ENCODE measurements at places on chromosomes 4 and X.

DNA sequence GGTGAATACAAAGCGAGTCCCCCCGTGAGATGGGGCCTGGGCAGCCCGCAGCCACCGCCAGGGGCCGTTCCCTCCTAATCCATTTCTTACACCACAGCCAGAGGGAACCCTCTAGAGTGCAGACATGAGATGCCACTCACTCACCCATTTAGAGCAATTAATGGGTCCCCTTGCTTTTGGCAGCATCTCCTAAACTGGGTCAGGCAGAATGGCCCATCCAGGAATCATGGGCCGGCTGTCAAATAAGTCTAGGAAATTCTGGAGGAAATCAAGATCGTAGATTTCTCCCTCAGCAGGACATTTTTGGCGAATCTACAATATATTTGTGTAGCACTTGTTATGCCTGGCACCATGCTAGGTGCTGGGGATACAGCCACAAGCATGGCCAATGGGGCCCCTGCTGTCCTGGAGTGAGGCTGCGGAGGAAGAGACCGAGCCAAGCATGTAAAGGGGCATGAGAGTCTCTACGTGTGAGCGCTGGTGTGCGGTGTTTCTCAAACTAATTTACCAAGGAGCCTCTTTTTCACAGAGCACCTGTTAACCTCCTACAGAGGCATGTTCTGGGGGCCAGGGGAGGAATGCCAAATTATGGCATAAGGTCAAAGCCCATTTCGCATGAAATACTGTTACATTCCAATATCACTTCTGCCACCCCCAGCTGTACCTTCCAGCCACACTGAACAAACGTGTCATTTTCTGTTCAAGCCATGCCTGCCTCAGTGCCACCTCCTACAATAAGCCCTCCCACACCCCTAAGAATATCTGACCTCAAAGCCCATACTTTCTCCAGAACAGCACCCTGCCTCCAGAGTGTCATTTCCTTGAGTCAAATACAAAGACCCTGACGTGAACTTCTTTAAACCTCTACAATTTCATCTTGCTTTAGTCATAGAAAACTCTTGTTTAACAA is 28.1 kb upstream of the JAKMIP1 start:
- DNase-seq = no peak

DNA sequence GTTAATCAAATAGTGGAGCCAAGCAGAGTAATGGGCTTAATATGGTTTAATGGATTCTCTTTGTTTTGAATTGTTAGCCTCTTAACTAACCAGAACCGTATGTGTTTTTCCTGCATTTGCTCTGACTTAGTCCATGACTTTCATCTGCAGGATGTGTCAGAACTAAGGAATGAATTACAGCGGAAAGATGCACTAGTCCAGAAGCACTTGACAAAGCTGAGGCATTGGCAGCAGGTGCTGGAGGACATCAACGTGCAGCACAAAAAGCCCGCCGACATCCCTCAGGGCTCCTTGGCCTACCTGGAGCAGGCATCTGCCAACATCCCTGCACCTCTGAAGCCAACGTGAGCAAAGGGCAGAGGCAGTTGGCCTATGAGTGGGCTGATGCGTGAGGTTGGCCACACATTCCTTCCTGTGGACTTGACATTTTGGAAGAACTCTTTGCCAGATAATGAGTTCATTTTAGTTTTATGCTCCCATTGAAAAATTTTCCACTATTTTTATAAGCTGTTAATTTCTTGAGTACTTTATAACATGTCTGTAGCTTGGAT is 9.1 kb downstream of the MED28 start:
- DNase-seq = no peak

GRCh38 chr4:32569861-32570260 is 1849.7 kb downstream of the PCDH7 start:
- DNase-seq = no peak

- no peak for DNase-seq
Measured at GRCh38 chr4:145618210-145618931, 814 bp upstream of the MMAA start.

DNA sequence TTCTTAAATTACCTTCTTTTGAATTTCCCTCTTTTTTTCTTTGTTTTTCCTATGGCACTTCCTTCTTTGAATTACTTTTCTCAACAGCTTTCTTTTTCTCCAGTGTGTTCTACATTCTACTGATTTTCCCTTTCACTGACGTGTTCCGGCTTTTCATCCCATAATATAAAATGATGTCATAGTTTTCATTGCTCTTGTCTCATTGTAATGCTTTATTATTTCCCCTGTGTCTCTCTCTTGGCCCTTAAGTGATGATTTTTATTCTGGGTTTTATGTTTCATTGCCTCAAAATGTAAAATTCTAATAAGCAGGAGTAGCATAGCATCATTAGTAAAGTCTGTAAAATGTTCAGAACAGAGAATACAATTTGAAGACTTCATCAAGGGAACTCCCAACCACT is 299.3 kb downstream of the KCTD8 start:
- DNase-seq = no peak

DNA sequence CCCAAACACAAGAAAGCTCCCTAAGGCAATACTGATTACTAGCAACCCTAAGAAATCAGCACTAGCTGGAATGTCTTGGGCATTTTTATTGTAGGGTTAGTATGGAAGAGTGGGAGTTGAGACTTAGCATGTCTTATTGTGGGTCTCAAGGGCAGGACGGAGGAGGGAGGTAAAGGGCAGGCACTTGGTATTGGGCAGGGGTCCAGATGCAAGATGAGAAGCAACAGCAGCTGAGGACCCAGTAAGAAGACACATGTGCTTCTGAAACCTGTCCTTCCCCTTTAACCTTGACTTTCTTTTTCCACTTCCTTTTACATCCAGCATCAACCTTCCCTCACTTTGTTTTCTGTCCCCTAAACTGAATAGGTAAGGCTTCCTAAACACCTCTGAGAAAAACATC is 37.4 kb downstream of the LARP7 start:
- no peak for DNase-seq

DNA sequence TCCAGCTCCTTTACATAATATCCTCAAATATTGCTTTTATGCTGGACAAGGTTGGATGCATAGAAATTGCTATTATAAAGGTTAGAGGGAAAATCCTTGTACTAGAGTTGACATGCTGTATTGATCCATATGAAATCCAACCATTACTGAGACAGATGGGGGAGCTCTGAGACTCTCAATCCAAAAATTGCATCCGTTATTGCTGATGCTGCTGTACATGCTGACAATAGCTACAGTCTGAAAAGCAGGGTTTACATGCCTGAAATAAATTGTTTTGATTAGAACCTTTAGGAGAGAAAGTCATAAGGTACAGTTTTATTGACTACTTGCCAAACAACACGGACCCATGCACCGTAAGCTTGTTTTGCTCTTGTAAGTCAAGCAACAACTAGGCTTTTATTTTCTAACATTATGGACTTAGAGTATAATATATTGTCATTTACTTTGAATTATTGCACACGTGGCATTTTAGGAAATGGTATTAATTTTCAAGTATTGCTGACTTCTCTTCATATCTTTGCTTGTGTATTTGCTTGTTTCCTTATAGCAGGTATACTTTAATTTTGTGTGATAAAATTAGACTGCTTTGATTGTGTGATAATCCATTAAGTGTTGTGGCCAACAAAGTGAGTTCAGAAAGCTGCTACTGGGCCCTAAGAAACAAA is 1365.2 kb downstream of the STIM2 start:
- no peak for DNase-seq

DNA sequence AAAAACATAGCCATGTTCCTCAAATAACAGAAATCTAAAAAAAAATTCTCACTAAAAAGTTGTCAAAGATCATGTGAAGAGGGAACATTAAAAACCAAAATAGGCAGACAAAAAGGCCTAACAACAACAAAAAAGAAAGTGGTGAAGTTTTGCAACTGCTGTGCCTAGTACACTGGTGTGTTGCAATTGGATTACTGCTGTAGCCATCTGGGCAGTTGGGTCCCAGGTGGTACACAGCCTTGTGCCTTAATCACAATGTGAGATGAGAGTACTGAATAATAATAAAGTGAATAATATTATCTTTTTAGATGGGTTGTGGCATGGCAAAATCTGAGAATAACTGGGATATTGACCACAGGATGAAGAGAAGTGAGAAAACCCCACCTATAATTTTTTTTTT is 12.0 kb downstream of the C4orf54 start:
- DNase-seq = no peak

- DNase-seq = no peak
Measured at GRCh38 chr4:189117426-189117825, 823.2 kb upstream of the FRG1 start.

DNA sequence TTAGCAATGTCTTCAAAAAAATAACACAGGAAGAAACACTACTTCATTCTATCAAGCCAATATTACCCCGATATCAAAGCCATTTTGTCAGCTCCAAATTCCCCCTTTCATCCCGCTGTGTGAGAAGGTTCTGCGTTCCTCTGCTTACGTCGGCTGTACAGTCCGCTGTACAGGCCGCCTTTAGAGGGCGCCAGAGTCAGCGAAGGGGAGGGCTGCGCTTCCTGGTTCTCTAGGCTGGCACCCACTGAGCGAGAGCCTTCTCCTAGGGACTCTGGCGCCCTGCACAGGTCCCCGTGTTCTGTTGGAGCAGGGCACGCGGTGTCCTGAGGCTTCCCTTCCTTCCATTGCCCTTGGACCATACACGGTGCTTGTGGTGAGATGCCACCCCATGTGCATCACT is 25.3 kb upstream of the CT45A1 start:
- no peak for DNase-seq

DNA sequence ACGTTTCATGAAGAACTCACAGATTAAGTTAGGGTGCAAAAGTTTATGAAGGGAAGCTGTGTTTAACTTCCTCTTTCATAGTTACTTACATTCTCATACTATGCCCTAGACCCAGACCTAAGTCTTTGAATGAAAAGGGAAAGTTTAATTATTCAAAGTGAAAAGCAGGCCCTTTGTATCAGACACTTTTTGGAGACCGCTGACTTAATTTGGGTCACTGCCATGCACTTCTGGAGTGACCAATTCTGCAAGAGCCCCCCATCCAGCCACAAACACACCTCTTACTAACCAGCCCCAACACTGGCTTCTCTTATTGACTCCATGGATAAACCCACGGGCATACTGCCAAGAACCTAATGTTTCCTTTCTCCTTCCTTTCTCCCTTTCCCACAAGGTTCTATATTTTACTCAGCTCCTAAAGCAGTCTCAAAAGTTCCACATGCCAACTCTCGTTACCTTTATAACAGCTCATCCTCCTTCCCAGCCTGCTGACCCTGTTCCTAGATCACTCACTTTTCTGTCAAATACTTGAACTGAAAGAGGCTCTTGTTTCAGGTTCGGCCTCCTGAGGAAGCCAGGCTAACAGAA is 34.5 kb downstream of the ABCE1 start:
- DNase-seq = no peak

- DNase-seq = no peak
Measured at GRCh38 chr4:74627504-74627903, 166.8 kb downstream of the BTC start.

- no peak for DNase-seq
Measured at GRCh38 chrX:19152762-19153161, 30.5 kb upstream of the ADGRG2 start.

- no peak for DNase-seq
Measured at GRCh38 chr4:103374306-103374705, 176.2 kb upstream of the CENPE start.

- DNase-seq = no peak
Measured at GRCh38 chr4:17512973-17513665, 1.2 kb upstream of the QDPR start.

DNA sequence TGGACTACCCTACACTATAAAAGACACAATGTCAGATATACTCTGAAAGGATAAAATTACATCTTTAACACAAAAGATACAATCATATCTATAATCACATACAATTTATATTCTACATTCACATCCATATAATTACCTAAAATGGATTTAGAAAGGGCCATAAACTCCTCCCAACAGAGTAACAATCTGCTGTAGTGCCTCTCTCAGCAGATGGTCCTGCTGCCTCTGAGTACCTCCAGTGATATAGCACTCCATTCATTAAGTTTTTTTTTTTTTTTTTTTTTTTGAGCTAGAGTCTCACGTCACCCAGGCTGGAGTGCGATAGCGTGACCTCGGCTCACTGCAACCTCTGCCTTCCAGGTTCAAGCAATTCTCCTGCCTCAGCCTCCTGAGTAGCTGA is 7.4 kb downstream of the ANKRD37 start:
- DNase-seq = no peak

DNA sequence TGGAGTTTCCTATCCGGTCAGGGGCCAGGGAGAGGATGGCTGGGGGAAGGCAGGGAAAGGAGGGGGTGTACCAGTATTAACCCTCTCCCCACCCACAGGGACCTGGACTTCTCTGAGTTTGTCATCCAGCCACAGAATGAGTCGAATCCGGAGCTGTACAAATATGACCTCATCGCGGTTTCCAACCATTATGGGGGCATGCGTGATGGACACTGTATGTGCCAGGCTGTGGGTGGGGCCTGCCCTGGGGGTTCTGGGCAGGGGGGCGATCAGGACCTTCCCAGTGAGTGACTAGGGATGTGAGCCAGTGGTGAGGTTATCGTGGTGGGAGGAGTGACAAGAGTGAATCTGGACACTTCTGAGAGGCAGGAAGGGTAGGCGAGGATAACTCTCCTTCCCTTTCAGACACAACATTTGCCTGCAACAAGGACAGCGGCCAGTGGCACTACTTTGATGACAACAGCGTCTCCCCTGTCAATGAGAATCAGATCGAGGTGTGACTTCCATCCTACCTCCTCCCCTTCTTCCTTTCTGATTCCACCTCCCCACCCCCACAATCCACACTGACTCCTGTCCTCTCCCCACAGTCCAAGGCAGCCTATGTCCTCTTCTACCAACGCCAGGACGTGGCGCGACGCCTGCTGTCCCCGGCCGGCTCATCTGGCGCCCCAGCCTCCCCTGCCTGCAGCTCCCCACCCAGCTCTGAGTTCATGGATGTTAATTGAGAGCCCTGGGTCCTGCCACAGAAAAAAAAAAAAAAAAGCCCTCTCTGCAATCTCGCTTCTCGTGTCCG is 14.6 kb downstream of the USP11 start:
- no peak for DNase-seq

DNA sequence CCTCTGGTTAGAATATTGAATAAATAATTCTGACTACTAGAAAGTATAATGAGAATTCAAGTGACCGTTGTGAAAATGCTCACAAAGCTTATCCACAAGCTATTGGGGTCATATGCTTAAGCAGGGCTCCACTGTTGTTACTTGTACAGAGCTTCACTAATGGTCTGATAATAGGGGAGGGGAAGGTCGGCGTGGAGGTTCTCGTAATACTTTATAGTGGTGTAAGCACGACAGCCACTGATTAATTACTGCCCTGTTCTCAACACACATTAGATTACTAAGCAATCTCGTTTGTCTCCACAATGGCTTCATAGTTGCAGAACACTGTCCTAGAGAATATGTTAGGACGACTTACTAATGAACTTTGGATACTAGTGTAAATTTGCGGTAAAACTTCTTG is 11.6 kb downstream of the UNC5C start:
- no peak for DNase-seq

DNA sequence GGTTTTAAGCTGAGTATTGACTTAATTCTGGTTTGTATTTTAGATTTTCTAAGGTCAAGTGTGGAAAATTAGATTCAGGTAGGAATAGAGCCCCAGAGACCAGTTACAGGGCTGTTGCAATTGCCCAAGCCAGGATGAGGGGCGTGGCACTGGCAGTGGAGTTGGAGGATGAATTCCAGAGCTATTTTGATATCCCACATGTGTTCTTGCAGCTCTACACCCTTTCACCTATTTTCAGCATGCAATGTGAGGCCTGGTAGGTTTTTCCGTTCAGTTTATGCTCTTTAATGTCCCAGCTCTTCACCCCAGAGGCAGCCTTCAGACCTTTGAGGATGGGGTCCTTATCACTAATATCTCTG is 17.9 kb upstream of the OGT start:
- DNase-seq = no peak

GRCh38 chr4:82038936-82039335 is 334.9 kb downstream of the HNRNPD start:
- DNase-seq = no peak

GRCh38 chr4:120916937-120917336 is 5.6 kb downstream of the PRDM5 start:
- DNase-seq = no peak

Measured in NK-92 treated with Interleukin-12 subunit alpha and Interleukin-12 subunit beta, amount 100 ng/mL, for 24 hours (cell line).